ENCODE measurements at places on chromosomes 12 and 14. TPM values are rescaled to one million over a fixed set of nuclear protein-coding genes. Genes with fewer than 3 reads are reported as not detected.
A peak's percentile ranks its signal among the peaks of the same experiment; 100 is the strongest.

SPIC gene
- total RNA-seq = not detected

INHBC gene
- total RNA-seq = not detected

PLEKHG7 gene
- not detected for total RNA-seq

SYNDIG1L gene
- total RNA-seq = 0.11 TPM

DCAF4 gene
- total RNA-seq = 6.9 TPM

ITGB7 gene
- 1.1 TPM for total RNA-seq

GRCh38 chr14:90903101-90903500, 86.9 kb upstream of the TTC7B start:
- H3K36me3 ChIP-seq = peaks cover 15% of the 10 kb centered on the region
- H3K4me1 ChIP-seq = no peaks in the 10 kb centered on the region
- H3K27ac ChIP-seq = no peak overlapping the region
- no peak overlapping the region for H3K4me3 ChIP-seq
- no peak for DNase-seq

DNA sequence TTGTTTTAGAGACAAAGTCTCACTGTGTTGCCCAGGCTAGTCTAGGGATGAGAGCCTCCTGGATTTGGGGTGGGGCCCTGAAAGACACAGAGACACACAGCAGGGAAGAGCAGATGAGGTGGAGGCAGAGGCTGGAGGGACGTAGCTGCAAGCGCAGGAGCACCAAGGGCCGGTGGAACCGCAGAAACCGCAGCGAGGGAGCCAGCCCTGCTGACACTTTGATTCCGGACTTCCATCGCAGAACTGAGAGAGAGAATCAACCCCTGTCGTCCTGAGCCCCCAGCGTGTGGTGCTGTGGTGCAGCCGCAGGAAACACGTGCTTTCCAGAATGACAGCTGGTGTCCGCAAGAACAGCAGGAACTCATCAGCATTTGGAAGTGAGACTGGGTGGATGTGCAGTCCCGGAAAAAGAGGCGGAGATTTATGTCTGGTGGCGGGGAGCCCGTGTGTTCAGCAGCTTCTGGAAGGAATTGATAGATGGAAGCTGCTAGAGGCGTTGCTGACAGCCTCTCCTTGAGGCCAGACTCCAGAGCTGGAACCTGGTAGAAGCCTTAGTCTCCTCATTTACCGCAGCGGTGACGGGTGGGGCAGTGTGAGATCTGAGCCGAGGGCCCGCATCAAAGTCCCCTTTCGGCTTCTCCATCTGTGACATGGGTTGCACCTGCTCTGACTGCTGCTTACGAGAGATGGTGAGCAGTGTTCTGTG, 21.9 kb upstream of the KLC1 start:
- peaks cover 6% of the 10 kb centered on the region for H3K27me3 ChIP-seq
- H3K27ac ChIP-seq = peak overlapping the region; percentile 52

DNA sequence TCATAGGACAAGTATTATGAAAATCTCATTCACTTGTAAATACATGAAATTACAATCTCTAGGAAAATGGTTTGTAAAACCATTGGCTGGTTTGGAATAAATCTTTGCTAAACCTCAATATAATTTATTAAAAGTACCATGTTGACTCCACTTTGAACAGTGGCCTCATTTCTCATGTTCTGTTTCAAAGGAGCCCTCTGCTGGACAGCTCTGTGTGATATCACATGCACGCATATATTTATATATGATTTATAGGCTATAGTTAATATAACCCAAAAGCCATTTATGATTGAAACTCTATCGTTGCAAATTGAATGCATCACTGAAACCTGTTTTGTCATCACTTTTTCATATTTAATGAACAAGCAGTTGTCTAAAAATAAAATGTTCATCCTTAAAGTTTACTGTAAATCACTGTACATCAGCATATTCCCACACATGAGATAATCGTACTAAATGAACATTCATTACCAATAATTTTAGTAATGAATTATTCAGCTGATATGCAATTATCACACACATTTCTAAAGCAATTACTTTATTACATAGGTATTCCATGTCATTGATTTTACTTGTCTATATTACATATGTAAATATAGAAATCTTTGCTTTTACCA, 493.8 kb downstream of the NPAS3 start:
- no peaks in the 10 kb centered on the region for H3K27me3 ChIP-seq
- no peaks in the 10 kb centered on the region for H3K4me1 ChIP-seq
- no peak for DNase-seq

- H3K4me3 ChIP-seq = no peak overlapping the region
- peaks cover 94% of the 10 kb centered on the region for H3K36me3 ChIP-seq
- no peaks in the 10 kb centered on the region for H3K27me3 ChIP-seq
- DNase-seq = no peak
- no peak overlapping the region for H3K27ac ChIP-seq
These were observed 30.4 kb downstream of the SETD3 start for GRCh38 chr14:99450266-99450665.

- peaks cover 31% of the 10 kb centered on the region for H3K27me3 ChIP-seq
- H3K4me3 ChIP-seq = no peak overlapping the region
- no peak overlapping the region for H3K27ac ChIP-seq
- no peak for DNase-seq
These were observed 28.4 kb downstream of the LRTM2 start for GRCh38 chr12:1848745-1849144.

- DNase-seq = no peak
- no peaks in the 10 kb centered on the region for H3K4me1 ChIP-seq
- H3K27ac ChIP-seq = no peak overlapping the region
- H3K4me3 ChIP-seq = no peak overlapping the region
- no peaks in the 10 kb centered on the region for H3K36me3 ChIP-seq
- no peaks in the 10 kb centered on the region for H3K27me3 ChIP-seq
These were observed 176.7 kb downstream of the DACT1 start for GRCh38 chr14:58814466-58814865.

GRCh38 chr14:70935135-70935534, 27.9 kb downstream of the PCNX1 start:
- no peak overlapping the region for H3K4me3 ChIP-seq
- DNase-seq = no peak
- H3K27me3 ChIP-seq = no peaks in the 10 kb centered on the region
- no peaks in the 10 kb centered on the region for H3K36me3 ChIP-seq
- H3K4me1 ChIP-seq = peaks cover 41% of the 10 kb centered on the region

DNA sequence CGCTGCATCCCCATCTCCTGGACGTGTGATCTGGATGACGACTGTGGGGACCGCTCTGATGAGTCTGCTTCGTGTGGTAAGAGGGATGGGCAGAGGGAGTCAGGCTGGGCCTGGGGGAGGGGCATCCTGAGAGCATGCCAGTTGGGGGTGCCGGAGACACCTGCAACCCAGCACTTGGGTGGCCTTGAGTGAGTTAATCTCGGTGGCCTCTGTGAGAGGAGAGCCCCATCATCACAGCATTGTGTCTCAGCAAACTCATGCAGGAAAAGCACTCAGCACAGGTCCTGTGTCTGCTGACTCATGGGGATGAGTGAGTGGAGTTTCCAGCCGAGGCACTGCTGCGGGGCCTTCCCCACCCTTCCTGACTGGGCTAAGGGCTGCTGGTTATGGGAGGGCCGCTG, 19.6 kb upstream of the LRP1-AS start:
- no peaks in the 10 kb centered on the region for H3K27me3 ChIP-seq
- DNase-seq = no peak
- no peak overlapping the region for H3K4me3 ChIP-seq
- H3K27ac ChIP-seq = no peak overlapping the region

GRCh38 chr12:20232931-20233675, 135.2 kb upstream of the PDE3A start:
- no peak overlapping the region for H3K27ac ChIP-seq
- H3K4me3 ChIP-seq = no peak overlapping the region
- no peaks in the 10 kb centered on the region for H3K4me1 ChIP-seq
- no peaks in the 10 kb centered on the region for H3K36me3 ChIP-seq
- DNase-seq = no peak

GRCh38 chr14:35482994-35483515, 50.9 kb upstream of the INSM2 start:
- no peaks in the 10 kb centered on the region for H3K4me1 ChIP-seq
- no peak for DNase-seq
- H3K4me3 ChIP-seq = no peak overlapping the region
- H3K36me3 ChIP-seq = no peaks in the 10 kb centered on the region

GRCh38 chr12:1504304-1504894, 90.0 kb downstream of the FBXL14 start:
- H3K4me3 ChIP-seq = no peak overlapping the region
- H3K27me3 ChIP-seq = no peaks in the 10 kb centered on the region
- H3K4me1 ChIP-seq = peaks cover 22% of the 10 kb centered on the region
- H3K27ac ChIP-seq = no peak overlapping the region

GRCh38 chr12:127231371-127231770, 1035.6 kb upstream of the TMEM132C start:
- H3K27me3 ChIP-seq = peaks cover 11% of the 10 kb centered on the region
- H3K4me1 ChIP-seq = no peaks in the 10 kb centered on the region
- H3K36me3 ChIP-seq = no peaks in the 10 kb centered on the region
- H3K4me3 ChIP-seq = no peak overlapping the region
- DNase-seq = no peak

All from left ventricle myocardium inferior (tissue), 1 donor.